ENCODE measurements at places on chromosomes 4 and X.

DNA sequence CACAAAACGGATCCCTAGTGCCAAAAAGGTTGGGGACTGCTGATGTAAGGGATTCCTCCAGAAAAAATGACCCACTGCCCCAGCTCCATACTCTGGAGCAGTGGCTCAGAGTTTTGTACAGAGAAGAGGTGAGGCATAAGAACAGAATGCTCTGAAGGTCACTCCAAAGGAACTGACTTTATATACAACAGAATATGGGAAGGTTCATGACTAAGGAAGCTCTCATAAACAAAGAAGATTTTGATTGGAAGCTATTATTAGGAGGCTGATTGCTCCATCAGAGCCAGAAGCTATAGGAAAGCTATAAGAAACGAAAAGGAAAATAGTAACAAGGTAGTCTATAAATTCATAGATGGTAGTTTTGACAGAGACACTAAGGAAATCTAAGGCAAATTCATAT lies 203.1 kb downstream of the SLC7A11 start:
- H3K27me3 ChIP-seq: no peaks in the 10 kb centered on the region
- no peak overlapping the region for H3K4me3 ChIP-seq
- no peak for DNase-seq
- H3K4me1 ChIP-seq: peaks cover 8% of the 10 kb centered on the region

DNA sequence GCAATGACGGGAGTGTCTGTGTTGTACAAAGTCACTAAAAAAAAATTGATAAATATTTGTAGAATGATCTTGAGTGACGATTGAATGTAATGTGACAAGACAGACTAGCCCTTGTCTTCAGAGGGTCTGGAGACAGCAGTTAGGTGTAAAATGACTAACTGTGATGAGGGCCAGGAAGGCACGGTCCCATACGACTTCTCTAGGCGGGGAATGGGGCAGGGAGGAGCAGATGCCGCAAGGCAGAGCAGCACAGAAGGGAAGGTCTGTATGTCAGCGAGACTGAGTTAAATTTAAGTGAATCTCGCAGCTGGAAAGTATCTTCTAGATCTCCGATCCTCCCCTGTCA lies 405 bp downstream of the CENPE start:
- peak overlapping the region; percentile 81 for H3K4me3 ChIP-seq
- H3K27me3 ChIP-seq: no peaks in the 10 kb centered on the region
- no peak overlapping the region for H3K27ac ChIP-seq
- H3K36me3 ChIP-seq: peaks cover 35% of the 10 kb centered on the region
- peaks cover 14% of the 10 kb centered on the region for H3K4me1 ChIP-seq

GRCh38 chr4:37852376-37852775 lies 25.9 kb downstream of the PGM2 start:
- H3K4me1 ChIP-seq: no peaks in the 10 kb centered on the region
- DNase-seq: no peak
- H3K27me3 ChIP-seq: no peaks in the 10 kb centered on the region
- peaks cover 46% of the 10 kb centered on the region for H3K36me3 ChIP-seq
- no peak overlapping the region for H3K4me3 ChIP-seq

GRCh38 chrX:72280321-72280845 lies 3.3 kb upstream of the RPS4X start:
- DNase-seq: no peak
- H3K4me1 ChIP-seq: peaks cover 12% of the 10 kb centered on the region
- no peak overlapping the region for H3K4me3 ChIP-seq
- no peak overlapping the region for H3K27ac ChIP-seq
- H3K36me3 ChIP-seq: peaks cover 11% of the 10 kb centered on the region
- H3K27me3 ChIP-seq: no peaks in the 10 kb centered on the region

- H3K27ac ChIP-seq: no peak overlapping the region
- no peaks in the 10 kb centered on the region for H3K36me3 ChIP-seq
- no peak overlapping the region for H3K4me3 ChIP-seq
- H3K4me1 ChIP-seq: peaks cover 4% of the 10 kb centered on the region
Observed at GRCh38 chr4:124977045-124977444, 264.5 kb upstream of the ANKRD50 start.

- H3K27me3 ChIP-seq: no peaks in the 10 kb centered on the region
- H3K27ac ChIP-seq: peak overlapping the region; percentile 96
- peaks cover 44% of the 10 kb centered on the region for H3K4me1 ChIP-seq
- DNase-seq: no peak
- peaks cover 34% of the 10 kb centered on the region for H3K36me3 ChIP-seq
Observed at GRCh38 chrX:134172588-134173259, 64.3 kb upstream of the CCDC160 start.

- no peak overlapping the region for H3K27ac ChIP-seq
- no peak for DNase-seq
- no peaks in the 10 kb centered on the region for H3K27me3 ChIP-seq
Observed at GRCh38 chr4:118997601-118998000, 108.9 kb downstream of the SYNPO2 start.

- H3K36me3 ChIP-seq: no peaks in the 10 kb centered on the region
- DNase-seq: no peak
- no peak overlapping the region for H3K4me3 ChIP-seq
- H3K27me3 ChIP-seq: no peaks in the 10 kb centered on the region
Observed at GRCh38 chr4:7377223-7377865, 57.4 kb downstream of the PSAPL1 start.

- peak overlapping the region; percentile 28 for H3K27ac ChIP-seq
- no peaks in the 10 kb centered on the region for H3K27me3 ChIP-seq
- no peak overlapping the region for H3K4me3 ChIP-seq
- no peak for DNase-seq
Observed at GRCh38 chr4:139826426-139826825, 160.8 kb downstream of the MGST2 start.

DNA sequence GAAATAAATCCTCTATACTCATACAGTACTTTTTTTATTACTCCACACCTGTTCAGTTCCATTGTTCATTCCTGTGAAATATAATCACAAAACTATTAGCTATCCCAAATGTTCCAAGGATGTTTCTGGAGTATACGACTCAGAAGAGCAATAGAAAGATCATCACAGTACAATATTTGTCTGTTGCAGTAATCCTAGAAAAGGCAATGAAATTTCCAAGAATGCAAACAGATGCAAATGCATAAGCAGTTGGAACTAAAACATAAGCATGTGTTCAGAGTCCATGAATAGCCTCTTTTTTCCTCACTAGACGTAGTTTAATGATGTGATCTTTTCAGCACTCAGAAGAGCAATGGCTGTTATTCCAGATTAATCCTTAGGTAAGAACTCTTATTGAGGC lies 55.2 kb downstream of the RTL3 start:
- no peak overlapping the region for H3K4me3 ChIP-seq
- no peaks in the 10 kb centered on the region for H3K36me3 ChIP-seq
- no peaks in the 10 kb centered on the region for H3K27me3 ChIP-seq
- no peak for DNase-seq
- H3K27ac ChIP-seq: no peak overlapping the region
